ENCODE measurements at places on chromosomes 3 and 15.
A peak's percentile ranks its signal among the peaks of the same experiment; 100 is the strongest.

DNA sequence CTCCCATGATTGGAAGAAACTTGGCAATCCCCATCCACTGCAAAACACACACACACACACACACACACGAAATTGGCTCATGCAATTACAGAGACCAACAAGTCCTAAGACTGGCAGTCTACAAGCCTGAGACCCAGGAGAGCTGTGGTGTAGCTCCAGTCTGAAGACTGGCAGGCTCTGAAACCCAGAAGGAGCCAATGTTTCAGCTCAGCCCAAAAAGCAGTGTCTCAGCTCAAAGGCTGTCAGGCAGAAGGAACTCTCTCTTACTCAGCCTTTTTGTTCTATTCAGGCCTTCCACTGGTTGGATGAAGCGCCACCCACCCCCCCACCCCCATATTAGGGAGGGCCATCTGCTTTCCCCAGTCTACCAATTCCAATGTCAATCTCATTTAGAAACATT is 32.1 kb downstream of the MESD start:
- DNase-seq = no peak

GRCh38 chr3:117660941-117661817 is 951.6 kb downstream of the TUSC7 start:
- no peak for DNase-seq

GRCh38 chr3:45258317-45258716 is 32.2 kb upstream of the TMEM158 start:
- DNase-seq = peak; percentile 61

DNA sequence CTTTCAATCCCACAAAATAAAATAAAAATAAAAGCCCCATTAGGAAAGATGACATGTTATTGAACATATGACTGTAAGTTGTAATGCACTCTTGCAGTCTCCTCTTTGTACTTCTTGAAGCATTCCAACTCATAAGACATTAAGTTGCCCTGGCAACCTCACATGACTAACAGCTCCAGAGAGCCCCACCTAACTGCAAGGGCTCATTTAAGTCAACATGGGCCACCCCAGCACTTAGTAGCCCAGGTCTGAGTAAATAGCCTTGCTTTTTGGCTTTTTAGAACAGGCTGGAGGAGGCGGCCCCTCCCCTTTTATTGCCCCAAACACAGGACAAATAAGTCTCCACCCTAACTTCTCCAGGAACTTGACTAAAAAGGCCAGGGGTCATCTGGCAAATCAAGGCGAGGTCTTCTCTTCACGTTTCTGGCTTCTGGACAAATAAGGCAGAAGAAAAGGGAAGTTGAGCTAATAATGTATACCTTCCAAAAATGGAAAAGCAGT is 135.1 kb downstream of the TMCO5A start:
- no peak for DNase-seq

DNA sequence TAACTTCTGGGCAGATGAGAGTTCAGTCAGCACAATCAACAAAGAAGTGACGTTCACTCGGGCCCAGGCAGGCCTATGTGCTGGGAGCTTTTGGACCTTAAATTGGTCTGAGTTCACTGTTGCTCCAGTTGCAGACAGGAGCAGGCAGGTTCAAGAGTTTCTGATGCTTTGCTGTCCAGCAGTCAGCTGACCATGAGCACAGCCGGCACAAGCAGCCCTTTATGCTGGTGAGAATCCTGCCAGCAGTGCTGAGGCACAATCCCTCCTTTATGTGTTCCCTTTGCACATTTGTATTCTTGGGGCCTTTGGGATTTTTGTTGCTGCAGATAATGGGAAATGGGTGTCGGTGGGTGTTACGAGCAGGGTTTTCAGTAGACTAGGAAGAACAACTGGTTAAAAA is 81.2 kb upstream of the GOLGA8J start:
- DNase-seq = no peak

DNA sequence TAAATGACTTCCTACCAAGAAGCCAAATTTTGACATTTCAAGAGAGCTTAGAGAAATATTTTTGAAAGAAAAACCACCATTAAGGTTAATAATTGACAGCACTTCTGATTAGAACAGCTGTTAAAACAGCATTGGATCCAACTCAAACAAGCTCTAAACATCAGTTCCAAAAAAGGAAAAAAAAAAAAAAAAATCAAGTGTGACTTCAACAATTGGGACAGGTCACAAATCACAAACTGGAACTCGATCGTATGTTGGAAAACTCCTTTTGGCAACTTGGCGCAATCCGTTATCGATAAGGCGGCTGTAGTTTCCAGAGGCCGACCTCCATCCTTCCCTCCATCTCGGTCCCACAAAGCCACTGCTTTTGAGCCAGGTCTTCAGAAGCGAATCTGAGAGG is 17.8 kb downstream of the TLE3 start:
- no peak for DNase-seq
